ENCODE measurements at places on chromosomes 7 and 10.

GRCh38 chr7:115328018-115328417, 406.1 kb downstream of the MDFIC start:
- DNase-seq = no peak

DNA sequence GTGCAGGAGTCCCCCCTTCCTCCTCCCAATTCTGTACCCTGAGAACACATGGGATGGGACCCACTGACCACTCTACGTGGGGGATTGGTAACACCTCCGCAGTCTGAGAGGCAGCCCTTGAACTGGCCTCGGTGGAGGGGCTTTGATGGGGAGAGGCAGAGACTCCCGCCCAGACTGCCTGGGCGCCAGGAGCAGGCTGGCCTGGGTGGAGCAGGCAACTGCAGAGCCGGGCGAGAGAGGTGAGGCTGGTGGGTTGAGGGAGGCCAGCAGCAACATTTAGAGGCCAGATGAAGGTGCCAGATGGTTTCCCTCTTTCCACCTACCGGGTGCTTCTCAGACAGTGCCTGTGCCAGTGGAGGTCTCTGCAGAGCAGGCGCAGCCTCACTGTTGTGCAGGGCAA, 30.7 kb upstream of the ZNF467 start:
- DNase-seq = no peak

DNA sequence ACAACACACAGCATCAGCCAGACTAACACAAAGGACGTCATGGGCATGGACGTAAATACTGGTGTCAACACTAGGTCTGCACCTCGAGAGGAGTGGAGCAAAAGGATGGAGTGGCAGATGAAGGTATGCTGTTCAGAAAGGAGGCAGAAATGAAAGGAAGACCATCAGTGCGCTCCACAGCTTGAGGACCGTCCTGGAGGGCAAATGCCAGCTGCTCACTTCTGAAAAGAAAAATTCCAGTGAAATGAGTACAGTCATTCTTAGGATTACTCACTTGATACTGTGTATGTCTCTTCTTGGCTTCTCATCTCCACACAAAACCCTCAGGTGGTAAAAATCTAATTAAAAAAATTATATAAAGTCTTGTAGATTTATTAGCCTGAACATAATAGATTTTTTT, 44.8 kb downstream of the EGFR start:
- no peak for DNase-seq

- no peak for DNase-seq
Measured at GRCh38 chr7:36878288-36878687, 154.0 kb upstream of the AOAH start.

DNA sequence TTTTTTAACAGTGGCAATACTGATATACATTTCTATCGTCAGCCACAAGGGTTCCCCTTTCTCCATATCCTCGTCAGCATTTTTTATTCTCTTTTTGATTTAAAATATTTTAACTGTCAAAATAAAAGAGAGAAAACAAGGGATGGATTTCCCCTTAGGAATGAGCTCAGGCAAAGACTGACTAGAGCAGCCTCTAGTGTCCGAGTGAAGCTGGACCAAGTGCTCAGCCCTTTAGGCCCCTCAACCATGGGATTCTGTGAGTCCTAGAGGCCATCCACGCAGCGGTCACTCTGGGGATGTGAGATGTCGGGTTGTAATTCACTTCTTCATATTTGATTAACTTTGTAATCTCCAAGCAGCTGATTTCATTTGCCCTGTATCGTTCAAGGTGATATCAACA, 137.4 kb upstream of the RNF32 start:
- DNase-seq = no peak

GRCh38 chr10:17736223-17736622, 15.8 kb upstream of the TMEM236 start:
- DNase-seq = no peak

- no peak for DNase-seq
Measured at GRCh38 chr10:70541736-70542564, 60.6 kb downstream of the PRF1 start.
